Aorta (tissue), 5 donors: ENCODE measurements at places on chromosomes 11 and 22. TPM values are rescaled to one million over a fixed set of nuclear protein-coding genes. Genes with fewer than 3 reads are reported as not detected.

DNA sequence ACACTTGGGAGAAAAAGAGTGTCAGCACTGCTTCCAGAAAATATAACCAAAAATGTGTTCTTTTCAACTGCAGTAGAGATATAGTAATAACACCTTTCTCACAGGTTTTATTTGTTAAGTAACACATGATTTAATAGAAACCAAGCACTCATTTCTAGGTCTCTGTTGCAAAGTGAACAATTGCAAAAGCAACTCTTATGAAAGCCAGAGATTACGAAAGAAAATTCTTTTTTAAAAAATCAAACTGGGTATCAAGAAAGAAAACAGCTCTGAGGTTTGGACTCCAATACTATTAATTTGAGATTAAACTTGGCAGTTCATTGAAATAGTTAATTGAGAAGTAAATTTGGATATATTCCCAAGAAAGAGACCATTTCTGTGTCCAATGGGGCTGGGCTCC, 9.8 kb upstream of the XKR3 start:
- H3K27ac ChIP-seq = no peak overlapping the region
- no peaks in the 10 kb centered on the region for H3K4me1 ChIP-seq
- no peaks in the 10 kb centered on the region for H3K36me3 ChIP-seq
- DNase-seq = no peak

Gene GPR83
- total RNA-seq = not detected

- H3K27me3 ChIP-seq = no peaks in the 10 kb centered on the region
- DNase-seq = no peak
- no peaks in the 10 kb centered on the region for H3K36me3 ChIP-seq
These were observed 17.4 kb downstream of the TUB start for GRCh38 chr11:8098361-8098760.

Gene CSKMT
- total RNA-seq = 11.1 TPM

Gene BSX
- not detected for total RNA-seq

Gene MMP13
- total RNA-seq = not detected

- H3K36me3 ChIP-seq = no peaks in the 10 kb centered on the region
- no peak overlapping the region for H3K27ac ChIP-seq
- no peaks in the 10 kb centered on the region for H3K4me1 ChIP-seq
These were observed 61.8 kb downstream of the FAM83F start for GRCh38 chr22:40056559-40056958.

- H3K27me3 ChIP-seq = no peaks in the 10 kb centered on the region
- H3K27ac ChIP-seq = no peak overlapping the region
- no peak overlapping the region for H3K4me3 ChIP-seq
These were observed 23.3 kb upstream of the PPFIA1 start for GRCh38 chr11:70247042-70247709.

DNA sequence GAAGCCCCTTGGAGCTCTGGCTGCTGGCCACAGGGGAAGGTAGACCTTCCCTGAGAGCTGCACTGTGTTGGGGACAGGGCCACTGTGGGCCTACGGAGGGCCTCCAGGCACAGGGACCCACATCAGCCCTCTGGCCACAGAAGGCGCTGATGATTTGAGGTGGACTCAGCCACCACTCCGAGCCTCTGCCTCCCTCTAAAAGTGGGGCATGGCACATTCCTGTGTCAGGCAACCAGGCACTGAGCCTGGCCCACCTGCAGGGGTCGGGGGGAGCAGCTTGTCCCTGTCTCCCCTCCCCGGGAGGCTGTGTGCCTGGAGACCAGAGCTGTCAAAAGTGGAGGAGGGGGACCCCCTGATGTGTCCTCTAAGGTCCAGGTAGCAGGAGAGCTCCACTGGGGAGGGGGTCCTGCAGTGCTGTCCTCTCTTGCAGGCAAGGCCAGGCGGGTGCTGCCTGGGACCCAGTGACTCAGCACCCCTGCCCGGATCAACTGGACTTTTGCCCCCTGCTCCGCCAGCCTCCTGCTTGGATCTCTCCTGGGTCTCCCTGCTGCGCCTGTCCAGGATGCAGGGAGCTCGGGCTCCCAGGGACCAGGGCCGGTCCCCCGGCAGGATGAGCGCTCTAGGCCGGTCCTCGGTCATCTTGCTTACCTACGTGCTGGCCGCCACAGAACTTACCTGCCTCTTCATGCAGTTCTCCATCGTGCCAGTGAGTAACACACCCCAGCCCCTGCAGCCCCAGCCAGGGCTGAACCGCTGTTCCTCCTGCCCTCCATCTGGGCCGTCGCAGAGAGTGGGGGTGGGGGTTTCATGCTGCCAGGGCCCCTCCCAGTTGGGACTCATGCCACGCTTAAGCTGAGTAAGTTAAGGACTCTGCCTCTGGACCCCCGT, 17.5 kb upstream of the CDKN1C start:
- DNase-seq = no peak
- no peaks in the 10 kb centered on the region for H3K36me3 ChIP-seq
- H3K27me3 ChIP-seq = no peaks in the 10 kb centered on the region
- no peaks in the 10 kb centered on the region for H3K4me1 ChIP-seq
- peak overlapping the region; percentile 68 for H3K4me3 ChIP-seq

DNA sequence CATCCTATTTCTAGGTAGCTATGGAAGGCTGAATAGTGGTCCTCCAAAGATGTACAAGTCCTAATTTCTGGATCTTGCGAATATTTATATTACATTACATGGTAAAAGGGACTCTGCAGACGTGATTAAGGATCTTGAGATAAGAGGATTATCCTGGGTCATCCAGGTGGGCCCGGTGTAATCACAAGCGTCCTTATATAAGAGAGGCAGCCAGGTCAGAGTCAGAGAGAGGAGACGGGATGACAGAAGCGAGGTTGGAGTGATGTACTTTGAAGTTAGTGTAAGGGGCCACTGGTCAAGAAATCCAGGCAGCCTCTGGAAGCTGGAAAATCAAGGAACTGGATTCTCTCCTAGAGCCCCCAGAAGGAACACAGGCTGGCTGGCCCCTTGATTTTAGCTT, 70.1 kb upstream of the MYOD1 start:
- no peak overlapping the region for H3K4me3 ChIP-seq
- no peak for DNase-seq
- no peaks in the 10 kb centered on the region for H3K4me1 ChIP-seq
- H3K27me3 ChIP-seq = peaks cover 2% of the 10 kb centered on the region

DNA sequence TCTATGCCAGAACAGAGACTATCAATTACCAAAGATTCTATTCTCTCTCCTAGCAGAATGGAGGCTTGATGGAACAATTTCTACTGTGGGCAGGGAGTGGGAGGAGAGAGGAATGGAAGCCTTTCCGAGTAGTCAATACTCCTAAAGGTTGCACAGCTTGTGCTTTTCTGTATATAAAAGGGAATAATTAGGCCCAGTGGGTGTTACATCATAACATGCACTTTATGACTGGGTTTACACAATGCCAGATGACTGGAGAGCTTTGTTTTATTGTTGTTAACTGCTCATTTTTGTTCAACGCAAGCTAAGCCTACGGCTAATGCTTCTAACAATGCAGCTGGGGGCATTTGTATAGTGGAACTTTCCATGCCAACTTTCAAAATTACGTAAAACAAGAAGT, 2237.9 kb upstream of the RAG2 start:
- DNase-seq = no peak
- no peaks in the 10 kb centered on the region for H3K36me3 ChIP-seq
- H3K4me1 ChIP-seq = no peaks in the 10 kb centered on the region

GRCh38 chr11:68666849-68667248, 17.5 kb upstream of the GAL start:
- no peaks in the 10 kb centered on the region for H3K27me3 ChIP-seq
- no peaks in the 10 kb centered on the region for H3K4me1 ChIP-seq
- H3K27ac ChIP-seq = no peak overlapping the region
- H3K4me3 ChIP-seq = no peak overlapping the region
- H3K36me3 ChIP-seq = no peaks in the 10 kb centered on the region
- DNase-seq = no peak

- no peaks in the 10 kb centered on the region for H3K4me1 ChIP-seq
- H3K27ac ChIP-seq = no peak overlapping the region
- H3K27me3 ChIP-seq = no peaks in the 10 kb centered on the region
- H3K4me3 ChIP-seq = no peak overlapping the region
- DNase-seq = no peak
- H3K36me3 ChIP-seq = no peaks in the 10 kb centered on the region
These were observed 214.2 kb downstream of the LARGE1 start for GRCh38 chr22:33706100-33706499.

Gene TNRC6B
- total RNA-seq = 81.8 TPM

Gene PES1
- total RNA-seq = 42.4 TPM

Gene ZC3H12C
- total RNA-seq = 17.2 TPM

DNA sequence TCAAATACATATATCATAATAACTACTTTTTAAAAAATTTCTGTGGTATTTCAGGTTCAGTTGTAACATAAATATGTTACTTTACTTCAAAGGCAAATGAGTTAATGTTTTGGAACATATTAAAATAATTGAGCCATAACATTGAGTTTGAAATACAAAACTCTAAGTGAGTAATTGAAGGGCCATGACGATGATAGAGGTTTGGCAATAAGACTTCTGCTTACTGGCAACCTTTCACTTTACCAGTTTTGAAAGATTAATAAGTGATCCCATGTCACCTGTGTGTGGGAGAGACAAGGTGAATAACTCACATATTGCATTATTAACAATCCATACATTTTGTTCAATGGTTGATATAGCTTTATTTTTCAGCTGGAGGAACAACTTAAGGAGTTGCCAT, 144.4 kb downstream of the GRIA4 start:
- H3K27me3 ChIP-seq = no peaks in the 10 kb centered on the region
- no peaks in the 10 kb centered on the region for H3K36me3 ChIP-seq
- no peak overlapping the region for H3K4me3 ChIP-seq
- H3K4me1 ChIP-seq = no peaks in the 10 kb centered on the region
- no peak overlapping the region for H3K27ac ChIP-seq

DNA sequence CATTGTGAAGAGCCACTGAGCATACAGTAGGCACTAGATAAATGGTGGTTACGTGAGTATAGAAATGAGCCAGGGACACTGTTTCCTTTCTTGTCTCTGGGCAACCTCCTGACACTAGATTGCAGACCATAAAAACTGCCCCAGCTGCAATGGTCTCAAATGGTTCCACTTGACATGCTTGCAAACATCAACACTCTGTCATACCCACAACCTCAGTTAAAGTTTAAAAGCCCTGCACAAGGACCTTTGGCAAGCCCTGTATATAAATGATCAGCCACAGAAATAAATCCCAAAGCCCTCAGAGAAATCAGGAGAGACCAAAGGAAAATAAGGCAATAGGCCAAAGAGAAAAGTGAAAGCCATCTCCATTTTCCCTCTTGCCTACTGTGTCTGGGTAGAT, 20.7 kb downstream of the PLEKHA7 start:
- no peak for DNase-seq
- no peaks in the 10 kb centered on the region for H3K36me3 ChIP-seq
- H3K27ac ChIP-seq = no peak overlapping the region
- H3K4me1 ChIP-seq = no peaks in the 10 kb centered on the region
- no peak overlapping the region for H3K4me3 ChIP-seq

Gene MLC1
- 0.39 TPM for total RNA-seq

Gene LRRC4C
- 1.9 TPM for total RNA-seq

Gene NXPE1
- total RNA-seq = not detected

Gene ATP5MG
- 107 TPM for total RNA-seq
